Endothelial cell of umbilical vein (primary cell): ENCODE measurements at places on chromosomes 11 and 22. TPM values are rescaled to one million over a fixed set of nuclear protein-coding genes. Genes with fewer than 3 reads are reported as not detected.
A peak's percentile ranks its signal among the peaks of the same experiment; 100 is the strongest.

DNA sequence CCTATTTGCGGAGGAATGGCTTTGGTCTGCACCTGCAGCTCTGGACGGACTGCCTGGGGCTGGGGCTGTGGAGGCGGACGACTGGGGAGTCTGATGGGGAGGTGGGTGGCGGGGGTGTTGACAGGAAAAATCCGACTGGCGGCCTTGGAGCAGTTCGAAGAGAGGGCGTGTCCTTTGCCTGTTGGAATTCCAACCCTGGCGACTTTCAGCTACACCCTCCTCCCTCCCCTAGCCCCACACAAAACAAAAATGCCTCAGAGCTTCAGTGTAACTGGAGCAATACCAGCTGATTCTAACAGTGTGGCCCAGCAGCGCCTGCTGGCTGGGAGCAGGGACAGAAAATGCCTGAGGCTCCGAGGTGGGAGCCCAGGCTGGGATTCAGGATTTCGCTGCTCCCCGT lies 85.4 kb downstream of the ATXN10 start:
- H3K27me3 ChIP-seq, result no peaks in the 10 kb centered on the region
- no peak overlapping the region for H3K4me3 ChIP-seq
- no peak overlapping the region for H3K27ac ChIP-seq
- H3K4me1 ChIP-seq, result no peaks in the 10 kb centered on the region
- DNase-seq, result no peak

DNA sequence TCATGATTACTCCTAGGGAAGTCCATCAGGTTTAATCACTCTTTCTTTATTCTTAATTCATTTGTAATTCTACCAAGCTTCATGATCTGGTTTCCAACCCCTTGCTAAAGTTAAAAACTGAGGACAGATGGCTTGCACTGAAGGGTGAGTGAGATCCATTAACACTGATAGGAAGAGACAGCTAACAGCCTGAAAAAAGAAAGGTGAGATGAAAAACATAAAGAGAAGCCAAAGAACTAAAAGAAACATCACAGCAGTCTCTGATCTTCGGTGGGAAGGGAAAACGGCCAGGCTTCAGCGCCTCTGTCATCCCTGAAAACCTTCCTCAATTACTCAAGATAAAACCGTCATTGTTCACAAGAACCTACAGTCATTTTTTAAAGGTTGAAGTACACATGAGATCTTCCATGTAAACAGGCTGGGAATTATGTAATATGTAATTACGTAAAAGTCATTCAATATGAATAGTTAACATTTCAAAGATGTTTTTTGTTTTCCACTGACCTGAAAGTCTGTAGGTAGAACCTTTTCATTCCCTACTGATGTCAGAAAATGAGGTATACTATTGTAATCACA lies 41.3 kb downstream of the VSIG10L2 start:
- no peak for DNase-seq
- H3K27ac ChIP-seq, result no peak overlapping the region
- H3K4me3 ChIP-seq, result no peak overlapping the region
- H3K36me3 ChIP-seq, result no peaks in the 10 kb centered on the region
- H3K4me1 ChIP-seq, result no peaks in the 10 kb centered on the region

DNA sequence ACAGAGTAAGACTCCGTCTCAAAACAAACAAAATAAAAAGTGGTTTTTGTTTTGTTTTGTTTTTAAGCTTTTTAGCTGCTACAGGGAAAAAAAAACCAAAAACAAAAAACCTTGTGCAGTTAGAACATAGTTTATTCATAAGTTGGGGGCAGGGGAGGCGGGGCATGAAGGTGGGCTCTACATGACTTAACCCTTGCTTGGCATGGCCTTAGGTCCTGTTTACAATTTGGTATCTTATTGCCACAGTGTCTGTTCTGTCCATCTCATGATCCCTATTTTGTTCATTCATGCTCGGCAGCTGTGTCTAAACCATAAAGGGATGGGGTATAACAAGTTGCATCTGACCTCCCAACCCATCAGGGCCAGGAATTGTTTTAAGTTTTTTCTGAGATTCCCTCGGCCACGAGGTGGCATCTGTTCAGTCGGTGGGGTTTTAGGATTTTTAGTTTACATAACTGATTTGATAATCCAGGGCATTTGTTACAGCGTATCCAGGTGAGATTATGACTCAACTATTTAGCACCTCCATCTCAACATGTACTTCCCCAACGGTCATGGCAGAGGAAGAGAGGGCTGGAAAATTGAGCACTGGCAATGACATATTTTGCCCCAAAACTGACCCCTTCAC lies 6.9 kb downstream of the AP5B1 start:
- H3K4me3 ChIP-seq, result no peak overlapping the region
- no peak for DNase-seq
- no peaks in the 10 kb centered on the region for H3K27me3 ChIP-seq
- no peaks in the 10 kb centered on the region for H3K4me1 ChIP-seq

DNA sequence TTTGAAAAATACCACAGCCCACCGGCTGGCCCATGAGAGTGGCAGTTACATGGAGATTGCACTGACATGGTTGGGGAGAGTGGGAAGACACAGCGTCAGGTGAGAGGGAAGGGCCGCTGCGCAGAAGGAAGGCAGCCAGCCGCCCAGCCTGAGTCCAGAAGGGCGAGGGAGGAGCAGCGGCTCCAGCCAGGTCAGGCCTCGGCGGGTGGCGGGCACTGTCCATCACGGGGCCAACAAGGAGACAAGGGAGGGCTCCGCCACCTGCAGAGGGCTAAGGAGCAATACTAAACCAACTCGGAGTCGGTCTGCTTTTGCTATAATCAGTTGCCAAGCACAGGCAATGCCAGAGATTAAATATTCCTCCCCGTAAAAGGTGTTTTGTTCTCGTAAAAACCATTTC lies 384.5 kb downstream of the TBC1D22A start:
- no peak overlapping the region for H3K4me3 ChIP-seq
- no peak overlapping the region for H3K27ac ChIP-seq
- DNase-seq, result no peak
- H3K27me3 ChIP-seq, result no peaks in the 10 kb centered on the region
- peaks cover 6% of the 10 kb centered on the region for H3K4me1 ChIP-seq

DNA sequence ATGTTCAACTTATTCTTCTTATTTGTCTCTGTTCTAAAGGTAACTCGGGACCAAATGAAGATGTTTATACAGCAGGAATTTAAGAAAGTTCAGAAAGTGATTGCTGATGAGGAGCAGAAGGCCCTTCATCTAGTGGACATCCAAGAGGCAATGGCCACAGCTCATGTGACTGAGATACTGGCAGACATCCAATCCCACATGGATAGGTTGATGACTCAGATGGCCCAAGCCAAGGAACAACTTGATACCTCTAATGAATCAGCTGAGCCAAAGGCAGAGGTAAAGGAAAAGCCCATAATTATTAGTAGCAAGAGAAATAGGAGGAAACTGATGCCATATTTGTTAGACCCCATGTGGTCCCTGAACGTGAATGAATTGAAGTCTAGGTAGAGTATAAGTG lies 63.3 kb downstream of the TRIM44 start:
- no peaks in the 10 kb centered on the region for H3K4me1 ChIP-seq
- peak; percentile 30 for DNase-seq
- no peak overlapping the region for H3K4me3 ChIP-seq
- no peak overlapping the region for H3K27ac ChIP-seq
- no peaks in the 10 kb centered on the region for H3K27me3 ChIP-seq

DNA sequence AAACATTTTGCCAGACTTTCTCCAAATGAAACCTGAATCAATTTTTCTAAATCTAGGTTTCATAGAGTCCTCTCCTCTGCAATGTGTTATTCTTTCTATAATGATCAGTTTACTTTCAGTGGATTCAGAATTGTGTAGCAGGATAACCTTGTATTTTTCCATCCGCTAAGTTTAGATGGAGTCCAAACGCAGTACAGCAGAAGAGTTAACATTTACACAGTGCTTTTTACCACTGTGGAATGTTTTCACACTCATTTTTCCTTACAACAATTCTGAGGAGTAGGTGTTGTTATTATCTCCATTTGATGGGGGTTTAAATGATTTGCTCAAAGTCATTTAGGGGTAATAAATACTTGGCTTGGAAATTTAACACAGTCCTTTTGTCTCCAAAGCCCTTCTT lies 9.6 kb downstream of the RAG1 start:
- no peak for DNase-seq
- H3K27ac ChIP-seq, result no peak overlapping the region
- H3K4me3 ChIP-seq, result no peak overlapping the region
- no peaks in the 10 kb centered on the region for H3K4me1 ChIP-seq

DNA sequence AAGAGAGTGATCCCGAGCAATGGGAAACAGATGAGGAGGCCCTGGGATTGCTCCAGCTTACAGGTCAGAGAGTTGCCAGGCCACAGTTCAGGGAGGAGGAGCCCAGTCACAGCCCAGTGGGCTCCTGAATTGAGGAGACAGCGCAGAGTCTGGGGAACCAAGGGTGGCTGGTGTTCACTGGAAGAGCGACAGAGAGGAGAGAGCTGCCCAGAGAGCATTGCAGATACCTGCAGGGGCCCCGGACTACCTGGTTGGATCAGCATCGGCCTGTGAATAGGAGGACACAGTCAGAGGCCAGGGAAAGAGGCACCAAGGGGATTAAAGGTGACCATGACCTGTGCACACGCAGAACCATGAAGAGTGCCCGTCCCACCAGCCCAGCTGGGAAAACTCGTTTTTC lies 648.6 kb downstream of the TBC1D22A start:
- no peak for DNase-seq
- no peak overlapping the region for H3K4me3 ChIP-seq
- no peaks in the 10 kb centered on the region for H3K27me3 ChIP-seq

DNA sequence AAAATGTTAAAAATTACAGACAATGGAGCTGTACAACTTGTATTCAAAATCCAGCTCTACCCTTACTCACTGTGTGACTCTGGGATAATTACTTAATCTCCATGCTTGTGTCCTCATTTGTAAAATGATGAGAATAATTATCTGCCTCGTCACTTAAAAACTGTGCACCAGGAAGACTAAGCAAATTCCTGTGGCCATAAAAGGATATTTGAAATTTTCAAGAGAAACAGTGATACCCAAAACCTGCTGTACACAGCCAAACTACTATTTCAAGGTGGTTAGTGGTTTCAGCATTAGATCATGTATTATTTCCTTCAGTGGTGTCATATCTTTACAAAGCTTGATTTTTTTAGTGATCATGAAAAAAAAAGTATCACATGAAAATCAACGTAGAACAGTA lies 136.9 kb downstream of the METTL15 start:
- no peak for DNase-seq
- no peak overlapping the region for H3K4me3 ChIP-seq
- no peaks in the 10 kb centered on the region for H3K27me3 ChIP-seq

GRCh38 chr11:46597155-46597554 lies 3.3 kb upstream of the AMBRA1 start:
- H3K27me3 ChIP-seq, result no peaks in the 10 kb centered on the region
- H3K4me1 ChIP-seq, result peaks cover 29% of the 10 kb centered on the region
- no peaks in the 10 kb centered on the region for H3K36me3 ChIP-seq

DNA sequence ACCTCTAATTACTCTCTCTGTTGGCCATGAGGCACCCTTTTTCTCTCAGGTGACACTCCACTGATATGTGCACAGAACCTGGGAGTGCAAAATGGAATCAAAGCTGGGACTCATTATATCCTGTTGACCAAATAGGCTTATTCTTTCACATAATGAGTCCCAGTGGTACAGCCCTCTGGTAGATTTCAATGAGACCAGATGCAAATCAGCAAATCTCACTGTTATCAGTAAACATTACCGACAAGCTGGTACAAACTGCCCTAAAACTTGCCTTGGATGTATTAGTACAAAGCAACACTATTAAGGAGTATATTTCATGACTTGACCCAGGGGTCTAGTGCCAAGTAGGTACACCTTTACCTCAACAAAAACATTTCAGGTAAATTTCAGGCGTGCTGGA lies 128.3 kb downstream of the DDX10 start:
- no peak for DNase-seq
- H3K27me3 ChIP-seq, result no peaks in the 10 kb centered on the region
- no peak overlapping the region for H3K4me3 ChIP-seq

- no peaks in the 10 kb centered on the region for H3K27me3 ChIP-seq
- no peak for DNase-seq
- no peak overlapping the region for H3K4me3 ChIP-seq
- H3K27ac ChIP-seq, result no peak overlapping the region
- no peaks in the 10 kb centered on the region for H3K36me3 ChIP-seq
These were observed 39.3 kb upstream of the MYO18B start for GRCh38 chr22:25702571-25703167.

DNA sequence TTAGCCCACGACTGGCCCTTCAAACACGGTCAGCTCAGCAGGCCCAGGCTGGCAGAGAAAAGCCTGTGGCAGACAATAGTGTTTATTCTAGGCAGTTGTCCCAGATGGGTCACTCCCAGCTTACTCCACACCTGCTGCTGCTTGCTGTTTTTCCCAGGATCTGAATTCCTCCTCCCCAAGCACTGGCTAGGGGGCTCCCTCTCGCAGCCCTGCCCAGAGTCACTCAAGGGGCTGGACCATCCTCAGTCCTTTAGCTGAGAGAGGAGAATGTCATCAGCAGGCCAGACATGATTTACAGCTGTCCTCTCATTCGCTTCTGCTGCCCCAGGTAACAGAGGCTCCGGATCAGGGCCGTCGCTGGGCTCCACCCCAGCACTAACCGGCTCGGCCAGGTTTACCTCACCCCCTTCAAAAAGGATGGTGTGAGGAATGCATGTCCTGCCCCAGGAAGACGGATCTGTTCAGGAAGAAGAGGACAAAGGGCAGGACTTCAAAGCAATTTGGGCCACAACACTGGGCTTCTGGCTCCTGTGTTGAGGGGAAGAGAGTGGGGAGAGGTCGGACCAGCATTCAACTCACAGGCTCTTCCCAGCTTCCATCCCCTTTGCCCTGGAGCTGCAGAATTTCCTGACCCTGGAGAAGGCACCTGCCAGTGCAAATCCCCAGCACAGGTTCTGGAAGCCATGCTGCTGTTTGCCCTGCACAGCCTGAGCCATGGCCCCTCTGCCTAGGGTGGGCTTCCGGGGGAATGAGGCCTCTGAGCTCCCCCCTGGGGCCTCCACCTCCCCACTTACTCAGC lies 59.7 kb upstream of the BARX2 start:
- H3K27ac ChIP-seq, result no peak overlapping the region
- H3K27me3 ChIP-seq, result no peaks in the 10 kb centered on the region
- no peaks in the 10 kb centered on the region for H3K4me1 ChIP-seq
- no peaks in the 10 kb centered on the region for H3K36me3 ChIP-seq
- DNase-seq, result no peak

DNA sequence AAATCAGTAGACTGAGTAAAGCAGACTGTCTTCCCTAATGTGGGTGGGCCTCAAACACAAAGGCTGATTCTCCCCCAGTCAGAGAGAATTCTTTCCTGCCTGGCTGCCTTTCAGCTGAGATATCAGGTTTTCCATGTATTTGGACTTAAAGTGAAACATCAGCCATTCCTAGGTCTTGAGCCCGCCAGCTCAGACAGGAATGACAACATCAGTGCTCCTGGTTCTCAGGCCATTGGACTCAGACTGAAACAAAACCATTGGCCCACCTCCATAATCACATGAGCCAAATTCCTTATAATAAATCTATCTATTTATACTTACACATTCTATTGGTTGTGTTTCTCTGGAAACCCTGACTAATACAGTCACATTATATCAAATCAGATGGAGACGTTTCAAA lies 56.7 kb upstream of the CLPB start:
- no peaks in the 10 kb centered on the region for H3K36me3 ChIP-seq
- no peaks in the 10 kb centered on the region for H3K4me1 ChIP-seq
- peaks cover 28% of the 10 kb centered on the region for H3K27me3 ChIP-seq
- no peak overlapping the region for H3K4me3 ChIP-seq
- H3K27ac ChIP-seq, result no peak overlapping the region
- peak; percentile 6 for DNase-seq

Gene MS4A4E
- not detected in 2 replicates for total RNA-seq

Gene PATE4
- total RNA-seq, result not detected in 2 replicates

Gene CD3D
- not detected in 2 replicates for total RNA-seq

Gene FLRT1
- total RNA-seq, result not detected in 2 replicates

Gene MPPED2
- not detected in 2 replicates for total RNA-seq

Gene PHOX2A
- not detected in 2 replicates for total RNA-seq

Gene TRIM48
- not detected in 2 replicates for total RNA-seq

Gene MN1
- 1.7 and 3.8 TPM in 2 replicates for total RNA-seq
